ENCODE measurements at places on chromosomes 2 and 18.

GRCh38 chr2:26709323-26710110 lies 17.0 kb downstream of the KCNK3 start:
- no peak for DNase-seq

DNA sequence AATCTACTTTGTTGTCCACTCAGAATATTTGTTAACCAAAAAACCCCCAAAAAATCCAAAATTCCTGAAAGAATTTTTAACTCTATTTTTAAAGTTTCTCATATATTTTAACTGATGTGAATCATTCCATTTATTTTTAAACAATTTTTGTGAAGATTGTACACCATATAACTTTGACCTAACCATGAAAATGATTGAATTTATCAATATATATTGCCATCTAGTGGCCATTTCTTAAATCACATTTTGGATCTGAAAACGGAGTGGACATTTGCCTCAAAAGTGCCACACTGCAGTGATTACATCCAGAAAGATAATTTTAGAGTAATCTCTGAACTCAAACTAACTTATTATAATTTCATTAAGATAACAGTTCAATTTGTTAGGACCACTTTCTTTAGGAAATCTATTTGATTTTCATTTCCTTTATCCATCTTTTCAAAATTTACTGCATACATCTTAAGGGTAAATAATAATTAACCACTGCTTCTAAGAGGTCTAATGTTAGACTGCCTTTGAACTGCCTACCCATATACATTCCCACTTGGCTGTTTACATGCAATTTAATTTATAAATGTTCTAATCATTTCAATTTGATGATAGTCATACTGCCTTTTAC lies 71.1 kb downstream of the DSC3 start:
- peak; percentile 55 for DNase-seq

DNA sequence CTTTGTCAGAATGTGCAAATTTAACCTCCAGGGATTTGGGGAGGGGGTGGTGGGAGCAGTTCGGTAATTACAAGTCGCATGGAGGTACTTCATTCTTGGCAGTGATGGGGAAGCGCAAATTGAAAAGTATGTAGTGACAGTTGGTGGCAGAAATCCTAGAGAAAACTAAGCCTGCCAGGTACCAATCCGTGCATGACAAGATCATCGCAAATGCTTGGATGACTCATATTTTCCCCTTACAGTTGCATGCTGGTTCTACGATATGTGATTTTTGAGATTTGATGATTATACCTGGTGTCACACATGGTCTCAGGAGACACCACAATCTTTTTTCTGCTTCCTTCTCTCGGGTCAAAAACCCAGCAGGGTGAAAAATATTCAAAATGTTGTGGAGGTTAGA lies 479.7 kb upstream of the ID2 start:
- no peak for DNase-seq

DNA sequence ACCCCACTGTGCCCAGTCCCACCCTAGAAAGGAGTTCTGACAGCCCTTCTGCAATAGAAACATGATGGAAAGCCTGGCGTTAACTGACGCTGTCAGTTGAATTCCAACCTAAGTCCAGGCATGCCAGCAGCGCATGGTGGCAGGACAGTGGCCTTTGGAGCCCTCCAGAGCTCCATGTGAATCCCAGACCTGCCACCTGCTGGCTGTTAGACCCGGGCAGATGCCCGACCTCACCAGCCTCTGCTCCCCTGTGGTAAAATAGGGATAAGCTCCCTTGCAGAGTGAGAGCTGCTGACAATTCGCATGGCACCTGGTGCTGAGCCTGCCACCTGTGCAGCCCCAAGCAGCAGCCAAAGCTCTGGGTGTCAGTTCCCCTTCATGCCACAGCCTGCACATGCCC lies 138.6 kb downstream of the LOXHD1 start:
- no peak for DNase-seq

DNA sequence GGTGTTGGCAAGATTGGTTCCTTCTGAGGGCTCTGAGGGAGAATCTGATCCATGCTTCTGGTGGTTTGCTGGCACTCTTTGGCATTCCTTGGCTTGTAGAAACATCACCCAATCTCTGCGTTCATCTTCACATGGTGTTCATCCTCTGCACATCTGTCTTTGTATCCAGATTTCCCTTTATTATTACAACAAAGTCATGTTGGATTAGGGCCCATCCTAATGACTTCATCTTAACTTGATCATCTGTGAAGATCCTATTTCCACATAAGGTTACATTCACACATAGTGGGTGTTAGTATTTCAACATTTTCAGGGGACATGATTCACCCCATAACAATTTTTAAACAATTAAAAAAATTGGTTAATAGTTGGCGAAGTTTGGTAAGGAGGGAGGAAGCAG lies 177.4 kb upstream of the CWC22 start:
- no peak for DNase-seq

Data from astrocyte of the hippocampus (primary cell).